Left renal cortex interstitium (tissue), 4 donors: ENCODE measurements at places on chromosomes 13 and 19. TPM values are rescaled to one million over a fixed set of nuclear protein-coding genes. Genes with fewer than 3 reads are reported as not detected.

DNA sequence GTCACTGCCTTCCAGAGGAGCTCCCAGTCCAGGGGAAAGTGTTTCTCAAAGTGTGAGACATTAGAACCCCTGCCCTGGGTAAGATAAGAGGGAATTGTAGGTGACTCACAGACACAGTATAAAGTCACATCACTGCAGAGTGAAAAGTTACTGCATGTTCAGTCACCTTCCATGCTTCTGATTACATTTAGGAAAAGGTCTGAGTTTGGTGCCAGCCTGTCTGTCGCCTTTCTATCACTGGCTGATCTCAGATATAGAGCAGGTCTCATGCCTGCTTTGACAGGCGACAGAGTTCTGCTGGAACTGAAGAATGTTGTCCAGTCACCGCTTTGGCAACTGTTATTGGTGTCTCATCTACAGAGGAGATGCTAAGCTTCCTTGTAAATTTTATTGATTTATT is 1078.6 kb downstream of the UQCRFS1 start:
- DNase-seq = no peak

Gene URAD
- polyA plus RNA-seq = not detected

- DNase-seq = no peak
Observed at GRCh38 chr19:28934631-28935030, 278.3 kb downstream of the UQCRFS1 start.

DNA sequence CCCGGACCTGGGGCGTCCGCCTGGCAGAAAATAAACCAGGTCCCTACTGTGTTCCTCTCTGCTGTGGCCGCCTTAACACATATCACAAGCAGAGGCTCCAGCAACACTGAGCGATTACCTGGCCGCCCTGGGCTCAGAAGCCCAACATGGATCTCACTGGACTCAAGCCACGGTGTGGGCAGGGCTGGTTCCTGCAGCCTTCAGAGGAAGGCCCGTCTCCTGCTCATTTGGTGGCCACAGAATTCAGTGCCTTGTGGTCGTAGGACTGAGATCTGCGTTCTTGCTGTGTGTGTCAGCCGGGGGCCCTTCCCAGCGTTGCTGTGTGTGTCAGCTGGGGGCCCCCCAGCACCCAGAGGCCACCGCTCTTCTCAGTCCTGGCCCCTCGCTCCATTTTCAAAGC is 30.2 kb downstream of the C2CD4C start:
- no peak for DNase-seq

DNA sequence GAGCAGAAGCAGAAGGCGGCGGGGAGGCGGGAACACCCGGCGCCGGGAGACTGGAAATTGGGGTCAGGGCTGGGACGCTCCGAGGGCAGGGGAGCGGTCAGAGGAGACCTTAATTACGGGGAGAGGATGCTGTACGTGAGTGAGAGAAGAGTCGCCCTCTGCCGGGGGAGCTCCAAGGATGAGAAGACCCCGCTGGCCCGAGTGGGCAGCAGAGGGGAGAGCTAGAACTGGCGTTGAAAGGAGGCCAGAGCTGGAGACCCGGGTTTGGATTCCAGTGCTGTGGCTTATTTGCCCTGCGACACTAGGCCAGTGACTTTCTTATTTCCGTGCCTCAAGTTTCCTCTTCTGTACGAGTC is 536 bp downstream of the FAM32A start:
- no peak for DNase-seq

Gene TMPRSS9
- polyA plus RNA-seq = 0.88 TPM
